HT-29 (cell line): ENCODE measurements at places on chromosomes 6 and 20. TPM values are rescaled to one million over a fixed set of nuclear protein-coding genes. Genes with fewer than 3 reads are reported as not detected.
A peak's percentile ranks its signal among the peaks of the same experiment; 100 is the strongest.

DNA sequence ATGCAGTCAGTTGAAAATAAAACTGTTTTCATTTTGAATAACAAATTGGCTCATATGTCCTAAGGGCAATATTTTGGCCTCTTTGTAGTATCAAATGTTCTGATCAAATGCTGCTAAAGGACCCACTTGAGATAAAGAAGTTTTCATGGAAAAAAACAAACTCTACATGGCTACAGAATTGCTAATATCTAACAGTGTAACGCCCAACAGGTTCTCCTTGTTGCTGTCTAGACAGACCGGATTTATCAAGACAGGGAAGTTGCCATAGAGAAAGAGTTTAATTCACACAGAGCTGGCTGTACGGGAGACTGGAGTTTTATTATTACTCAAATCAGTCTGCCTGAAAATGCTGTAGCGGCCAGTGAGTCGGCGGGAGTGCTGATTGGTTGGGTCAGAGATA lies 19.4 kb upstream of the MAN1A1 start:
- DNase-seq, result no peak

Gene GLP1R
- not detected in 2 replicates for total RNA-seq

GRCh38 chr20:2314759-2315439 lies 19.1 kb downstream of the TGM3 start:
- DNase-seq, result no peak

GRCh38 chr6:134251320-134251719 lies 66.6 kb downstream of the SGK1 start:
- DNase-seq, result no peak

- no peak for DNase-seq
Observed at GRCh38 chr20:63130658-63131577, 85.0 kb downstream of the YTHDF1 start.

Gene CLPSL2
- not detected in 2 replicates for total RNA-seq

GRCh38 chr6:145015739-145016558 lies 719.4 kb downstream of the EPM2A start:
- DNase-seq, result no peak

Gene LTB
- 0.13 TPM in 1 of 2 replicates, not detected in the other for total RNA-seq

Gene KDM1B
- total RNA-seq, result 12.0 and 19.7 TPM in 2 replicates

Gene SEMG1
- not detected in 2 replicates for total RNA-seq

DNA sequence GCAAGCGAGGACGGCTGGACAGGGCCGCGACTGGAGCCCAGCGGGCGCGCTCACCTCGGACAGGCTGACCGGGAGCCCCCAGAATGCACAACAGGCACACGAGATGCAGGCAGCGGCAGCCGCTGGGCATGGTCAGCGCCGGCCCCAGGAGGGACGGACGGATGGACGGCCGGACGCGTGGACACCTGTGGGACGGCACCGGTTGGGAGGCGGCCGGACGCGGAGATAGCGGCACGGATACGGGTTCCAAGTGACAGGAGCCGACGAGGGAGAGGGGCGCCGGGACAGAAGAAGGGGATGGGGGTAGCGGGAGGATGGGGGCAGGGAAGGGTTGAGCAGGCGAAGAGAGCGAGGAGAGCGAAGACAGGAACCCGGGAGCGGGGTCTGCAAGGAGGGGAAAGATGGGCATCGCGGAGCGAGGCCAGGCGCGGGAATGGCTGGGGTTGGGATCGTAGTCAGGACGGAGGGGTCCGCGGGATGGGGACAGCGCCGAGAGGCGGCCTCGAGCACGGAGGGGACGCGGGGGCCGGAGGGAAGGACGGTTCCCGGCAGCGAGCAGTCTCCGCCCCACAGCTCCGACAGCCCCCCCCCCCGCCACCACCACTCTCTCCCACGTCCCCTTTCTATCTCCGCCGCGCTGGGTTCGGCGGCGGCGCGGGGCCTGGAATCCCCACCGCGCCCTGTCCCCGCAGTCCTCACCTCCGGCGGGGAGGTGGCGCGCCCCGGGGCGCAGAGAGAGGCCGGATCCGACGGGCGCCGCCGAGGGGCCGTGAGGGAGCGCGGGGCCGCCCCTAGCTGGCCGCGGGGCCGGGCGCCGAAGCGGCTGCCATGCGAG lies 435 bp downstream of the DLK2 start:
- no peak for DNase-seq

Gene PSMB9
- 2.1 and 4.4 TPM in 2 replicates for total RNA-seq

DNA sequence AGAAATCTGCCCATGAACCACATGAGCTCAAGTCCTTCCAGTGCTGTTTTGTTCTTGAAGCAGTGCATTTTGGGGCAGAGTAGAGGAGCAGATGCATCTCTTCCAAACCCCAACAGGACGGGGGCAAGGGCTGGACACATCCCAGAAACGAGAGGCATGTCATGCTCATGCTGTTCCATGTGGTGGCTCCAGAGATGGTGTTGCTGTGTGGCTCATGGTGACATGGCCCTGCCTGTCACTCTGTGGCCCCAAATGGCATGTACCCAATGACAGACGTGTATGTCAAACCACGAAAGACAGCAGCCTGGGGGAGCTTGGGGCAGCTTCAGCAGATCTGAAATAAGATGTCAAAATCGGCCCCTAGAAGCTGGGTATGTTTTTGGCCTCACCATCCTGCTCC lies 46.3 kb downstream of the NRN1 start:
- DNase-seq, result no peak

GRCh38 chr6:15079288-15079817 lies 166.5 kb upstream of the JARID2 start:
- DNase-seq, result no peak

Gene ATP9A
- total RNA-seq, result 55.1 and 70.3 TPM in 2 replicates

DNA sequence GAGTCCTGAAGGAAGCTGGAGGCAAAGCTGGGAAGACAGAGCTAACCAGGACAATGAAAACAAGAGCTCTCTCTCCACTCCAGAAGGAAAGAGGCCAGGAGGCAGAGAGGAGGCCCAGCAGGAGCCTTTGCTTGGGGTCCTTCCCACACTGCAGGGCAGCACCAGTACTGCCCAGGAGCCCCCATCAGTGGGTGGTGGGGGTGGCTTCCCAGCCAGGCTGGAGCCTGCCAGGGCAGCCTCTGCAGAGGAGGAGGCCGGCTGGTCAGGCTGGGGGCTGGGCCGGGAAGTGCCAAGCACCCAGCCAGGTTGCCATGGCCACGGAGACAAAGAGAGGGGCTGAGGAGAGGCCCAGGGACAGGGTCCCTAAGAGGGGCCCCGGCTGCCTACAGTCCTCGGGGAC lies 33.4 kb downstream of the PREX1 start:
- no peak for DNase-seq

GRCh38 chr6:33166811-33167210 lies 25.5 kb downstream of the COL11A2 start:
- DNase-seq, result no peak

- DNase-seq, result no peak
Observed at GRCh38 chr6:117414770-117415169, 11.0 kb downstream of the ROS1 start.

Gene ETV7
- 0.34 and 1.3 TPM in 2 replicates for total RNA-seq

- no peak for DNase-seq
Observed at GRCh38 chr6:170383466-170384035, 77.0 kb downstream of the FAM120B start.

DNA sequence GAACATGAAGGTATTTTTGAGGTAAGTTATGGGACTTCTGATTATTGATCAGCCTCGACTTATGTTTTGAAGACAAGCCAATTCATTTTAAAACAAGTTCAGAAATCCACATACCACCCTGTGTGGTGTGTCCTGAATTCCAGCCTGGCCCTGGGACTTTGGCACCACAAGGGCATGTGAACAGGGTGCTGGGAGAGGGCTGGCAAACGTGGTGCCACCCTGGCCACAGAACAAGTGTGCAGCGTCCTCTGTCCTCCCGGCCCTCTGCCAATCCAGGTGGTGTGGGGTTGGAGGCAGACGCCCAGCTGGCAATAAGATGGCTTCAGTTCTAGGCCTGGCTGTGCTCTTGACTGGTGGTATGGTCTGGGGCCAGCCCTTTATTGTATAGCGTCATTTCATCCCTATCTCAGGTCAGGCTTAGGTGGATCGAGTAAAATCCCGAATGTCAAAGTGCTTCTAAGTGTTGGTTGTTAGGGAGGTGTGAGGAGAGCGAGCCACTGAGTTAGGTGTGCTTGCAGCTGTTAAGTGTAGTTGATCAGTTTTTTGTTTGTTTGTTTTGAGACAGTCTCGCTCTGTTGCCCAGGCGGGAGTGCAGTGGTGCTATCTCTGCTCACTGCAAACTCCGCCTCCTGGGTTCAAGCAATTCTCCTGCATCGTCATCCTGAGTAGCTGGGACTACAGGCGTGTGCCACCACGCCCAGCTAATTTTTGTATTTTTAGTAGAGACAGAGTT lies 84.2 kb downstream of the RNF144B start:
- DNase-seq, result no peak

Gene IPCEF1
- total RNA-seq, result 0.44 TPM in 1 of 2 replicates, not detected in the other

Gene GPSM3
- total RNA-seq, result 2.2 and 4.7 TPM in 2 replicates

GRCh38 chr6:19752746-19753145 lies 84.4 kb upstream of the ID4 start:
- DNase-seq, result no peak

Gene NDUFAF4
- 10.3 and 11.8 TPM in 2 replicates for total RNA-seq

GRCh38 chr6:98054453-98054852 lies 771.4 kb upstream of the MMS22L start:
- peak; percentile 7 for DNase-seq

- no peak for DNase-seq
Observed at GRCh38 chr6:65170273-65170672, 536.8 kb downstream of the EYS start.

DNA sequence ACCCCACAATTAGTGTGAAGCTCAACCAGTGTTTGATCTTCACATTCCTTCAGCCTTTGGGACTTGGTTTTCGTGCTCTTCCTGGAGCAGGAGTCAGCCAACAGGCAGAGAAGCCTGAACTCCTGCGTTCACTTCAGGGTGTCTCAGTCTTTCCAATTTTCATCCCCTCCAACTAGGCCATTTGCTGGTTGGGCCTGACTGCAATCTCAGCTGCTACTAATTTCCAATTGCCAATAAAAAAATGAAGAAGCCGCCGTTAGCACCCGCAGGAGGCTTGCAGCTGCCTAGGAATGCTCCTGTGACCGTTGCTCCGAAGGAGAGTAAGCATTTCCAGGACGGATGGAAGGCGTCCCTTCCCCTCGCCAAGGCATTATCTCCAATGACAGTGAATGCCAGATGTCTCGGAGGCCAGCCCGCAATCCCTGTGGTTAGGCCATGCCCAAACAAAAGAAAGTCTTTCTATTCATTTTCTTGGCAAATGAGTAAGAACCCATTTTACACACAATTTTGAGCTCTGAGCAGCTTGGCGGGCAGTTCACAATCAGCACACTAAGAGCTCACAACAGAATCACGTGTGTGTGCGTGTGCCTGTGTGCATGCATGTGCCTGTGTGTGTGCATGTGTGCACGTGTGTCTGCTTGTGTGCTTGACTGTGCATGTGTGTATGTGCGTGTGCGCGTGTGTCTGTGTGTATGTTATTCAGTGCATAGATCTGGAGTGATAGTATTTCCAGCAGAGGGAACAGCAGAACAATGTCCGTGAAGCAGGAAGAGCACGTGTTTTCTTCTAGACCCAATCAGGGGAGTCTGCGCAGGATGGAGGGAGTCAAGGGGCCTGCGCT lies 301.2 kb downstream of the SMOC2 start:
- no peak for DNase-seq

- no peak for DNase-seq
Observed at GRCh38 chr6:679282-679681, 13.7 kb downstream of the EXOC2 start.

Gene GPR63
- total RNA-seq, result 0.13 TPM in 1 of 2 replicates, not detected in the other

Gene TGM6
- total RNA-seq, result not detected in 2 replicates

DNA sequence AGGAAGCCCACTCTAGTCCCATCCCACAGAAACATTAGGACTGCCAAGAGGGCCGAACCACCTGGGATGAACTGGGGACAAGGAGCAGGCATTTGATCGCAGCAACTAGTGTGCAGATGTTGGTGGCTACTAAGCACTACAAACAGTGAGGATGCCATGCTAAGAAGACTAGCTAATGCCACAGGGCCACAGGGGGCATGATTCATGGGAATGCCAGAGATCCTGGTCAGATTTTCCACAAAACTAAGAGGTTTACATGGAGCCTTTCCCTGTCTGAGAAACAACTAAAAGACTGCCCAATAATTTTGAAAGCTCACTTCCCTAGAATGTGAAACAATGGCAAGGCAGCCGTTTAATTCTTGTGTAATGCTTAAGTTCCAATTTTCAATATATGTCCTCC lies 375.9 kb upstream of the PTCHD4 start:
- no peak for DNase-seq

- peak; percentile 14 for DNase-seq
Observed at GRCh38 chr20:6623989-6624388, 143.5 kb upstream of the BMP2 start.

GRCh38 chr6:2823104-2823850 lies 18.4 kb downstream of the SERPINB1 start:
- DNase-seq, result peak; percentile 57

- DNase-seq, result no peak
Observed at GRCh38 chr6:44868335-44868668, 459.8 kb upstream of the RUNX2 start.

Gene SIRPA
- total RNA-seq, result 0.13 and 0.53 TPM in 2 replicates

DNA sequence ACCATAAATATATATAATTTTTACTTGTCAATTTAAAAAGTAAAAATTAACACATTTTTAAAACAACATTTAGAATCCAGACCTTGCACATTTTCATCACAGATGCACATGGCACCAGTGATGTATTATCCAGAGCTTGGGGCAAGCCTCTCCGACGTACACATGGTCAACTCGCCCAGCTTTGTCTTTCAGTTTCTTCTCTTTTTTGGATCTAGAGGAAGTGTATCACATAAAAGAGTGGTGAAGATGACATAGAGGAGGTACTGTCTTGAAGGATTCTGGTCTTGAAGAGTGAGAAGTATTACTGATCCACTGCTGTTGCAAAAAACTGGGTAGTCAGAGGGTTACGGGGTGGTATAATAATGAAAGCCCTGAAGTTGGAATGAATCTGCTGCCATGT lies 46.9 kb upstream of the TAB2 start:
- DNase-seq, result no peak

Gene PLA2G7
- total RNA-seq, result not detected in 2 replicates

GRCh38 chr6:17036065-17036393 lies 65.8 kb upstream of the STMND1 start:
- no peak for DNase-seq

Gene ADGRF5
- total RNA-seq, result 0.05 TPM in 1 of 2 replicates, not detected in the other

DNA sequence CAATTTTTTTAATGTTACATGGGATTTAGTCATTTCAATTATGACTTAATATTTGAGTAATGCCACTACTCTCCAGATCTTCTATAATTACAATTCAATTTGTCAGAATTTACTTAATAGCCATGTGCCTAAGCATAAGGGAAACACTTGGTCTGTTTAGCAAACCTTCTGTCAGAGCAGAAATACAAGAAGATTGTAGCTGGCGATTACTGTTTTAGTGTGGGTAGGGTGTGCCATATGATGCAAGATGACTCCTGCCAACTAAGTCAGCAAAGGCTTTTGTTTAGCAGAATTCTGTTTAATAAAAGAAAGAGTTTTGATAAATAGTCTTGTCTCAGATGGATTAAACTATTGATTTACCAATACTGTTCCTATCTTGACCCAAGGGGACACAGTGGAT lies 455.4 kb downstream of the RNF144B start:
- DNase-seq, result no peak

Gene F13A1
- not detected in 2 replicates for total RNA-seq

DNA sequence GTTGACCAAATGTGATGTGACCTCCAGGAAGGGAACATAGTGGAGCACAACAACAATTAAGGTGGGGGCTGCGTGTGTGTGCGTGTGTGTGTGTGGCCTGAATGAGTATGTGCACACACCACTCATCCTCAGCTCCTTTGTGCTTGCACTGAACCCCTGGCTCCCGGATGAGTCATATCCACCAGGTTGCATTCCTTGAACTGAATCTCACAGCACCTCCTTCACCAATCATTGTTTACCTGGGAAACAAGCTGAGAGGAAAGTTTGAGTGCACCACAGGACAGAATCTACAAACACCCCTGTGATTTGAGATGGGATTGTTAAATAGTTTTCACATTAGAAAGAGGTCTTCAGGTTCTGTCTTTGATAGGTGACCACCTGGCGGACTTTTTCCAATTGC lies 33.7 kb upstream of the GPR6 start:
- peak; percentile 81 for DNase-seq

Gene ID4
- total RNA-seq, result not detected in 2 replicates
